ENCODE measurements at places on chromosomes 1 and 21.

DNA sequence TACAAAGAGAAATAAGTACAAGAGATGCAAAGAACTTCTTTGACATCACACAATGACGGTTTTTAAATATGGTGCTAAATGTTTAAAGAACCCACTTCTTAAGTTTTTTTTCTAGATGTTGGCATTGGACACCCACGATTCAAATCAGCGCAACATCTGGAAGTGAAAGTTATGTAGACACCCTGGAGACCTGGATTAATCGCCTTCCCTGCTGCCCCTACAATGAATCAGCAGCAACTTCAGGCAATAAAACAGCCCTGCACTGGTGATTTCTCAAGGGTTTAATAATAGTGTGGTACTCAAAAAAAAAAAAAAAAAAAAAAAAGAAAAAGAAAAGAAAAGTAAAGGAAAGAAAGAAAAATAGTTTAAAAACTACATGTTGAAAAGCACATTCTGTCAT is 248.3 kb downstream of the NUF2 start:
- no peak for DNase-seq

DNA sequence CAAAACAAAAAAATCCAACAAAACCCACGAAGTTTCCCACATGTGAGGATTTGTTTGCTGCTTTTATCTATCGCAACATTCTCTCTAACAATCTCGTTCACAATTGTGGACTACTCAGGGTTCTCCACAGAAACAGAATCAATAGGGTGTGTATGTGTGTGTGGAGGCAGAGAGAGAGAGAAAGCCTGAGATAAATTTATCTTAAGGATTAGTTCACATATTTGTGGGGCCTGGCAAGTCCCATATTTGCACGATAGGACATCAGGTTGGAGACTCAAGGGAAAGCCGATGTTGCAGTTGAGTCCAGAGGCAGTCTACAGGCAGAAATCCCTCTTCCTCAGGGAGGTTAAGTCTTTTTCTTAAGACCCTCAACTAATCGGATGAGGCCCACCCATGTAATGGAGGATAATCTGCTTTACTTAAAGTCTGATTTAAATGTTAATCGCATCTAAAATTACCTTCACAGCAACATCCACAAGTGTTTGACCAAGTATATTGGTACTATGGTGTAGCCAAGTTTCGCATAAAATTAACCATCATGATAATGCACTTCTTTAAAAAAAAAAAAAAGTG is 31.7 kb downstream of the ADAMTS1 start:
- no peak for DNase-seq

DNA sequence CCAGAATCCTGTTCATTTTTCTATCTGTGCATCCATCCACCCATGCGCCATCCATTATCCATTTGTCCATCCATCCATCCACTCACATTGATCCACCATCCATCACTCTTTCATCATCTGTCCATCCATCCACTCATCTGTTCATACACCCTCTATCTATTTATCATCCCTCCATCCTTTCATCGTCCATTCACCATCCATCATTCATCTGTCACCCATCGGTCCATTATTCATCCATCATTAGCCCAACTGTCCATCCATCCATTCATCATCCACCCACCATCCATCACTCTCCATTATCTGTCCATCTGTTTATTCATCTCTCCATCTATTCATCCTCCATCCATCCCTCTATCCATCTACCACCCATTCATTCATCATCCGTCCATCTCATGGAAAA is 125.7 kb upstream of the TMPRSS2 start:
- DNase-seq = no peak

DNA sequence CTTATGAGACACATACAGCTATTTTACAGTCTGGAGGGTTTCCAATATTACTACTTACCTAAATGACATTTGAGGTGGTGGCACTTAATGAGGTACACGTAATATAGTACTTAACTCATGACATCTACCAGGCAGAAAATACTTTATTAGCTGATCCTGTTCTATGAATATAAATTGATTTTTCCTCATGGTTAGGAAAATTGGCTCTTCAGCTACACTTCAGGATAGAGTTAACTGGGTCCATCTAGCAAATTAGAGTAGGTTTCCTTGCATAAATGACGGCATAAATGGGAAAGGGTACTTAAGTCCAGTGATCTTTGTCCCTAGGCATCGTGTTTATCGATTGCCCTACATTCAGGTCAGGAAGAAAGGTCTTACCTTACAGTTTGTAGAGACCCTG is 988.8 kb upstream of the TMPRSS15 start:
- no peak for DNase-seq
